GM23248 (cell line): ENCODE measurements at places on chromosomes 2 and 18. TPM values are rescaled to one million over a fixed set of nuclear protein-coding genes. Genes with fewer than 3 reads are reported as not detected.

DNA sequence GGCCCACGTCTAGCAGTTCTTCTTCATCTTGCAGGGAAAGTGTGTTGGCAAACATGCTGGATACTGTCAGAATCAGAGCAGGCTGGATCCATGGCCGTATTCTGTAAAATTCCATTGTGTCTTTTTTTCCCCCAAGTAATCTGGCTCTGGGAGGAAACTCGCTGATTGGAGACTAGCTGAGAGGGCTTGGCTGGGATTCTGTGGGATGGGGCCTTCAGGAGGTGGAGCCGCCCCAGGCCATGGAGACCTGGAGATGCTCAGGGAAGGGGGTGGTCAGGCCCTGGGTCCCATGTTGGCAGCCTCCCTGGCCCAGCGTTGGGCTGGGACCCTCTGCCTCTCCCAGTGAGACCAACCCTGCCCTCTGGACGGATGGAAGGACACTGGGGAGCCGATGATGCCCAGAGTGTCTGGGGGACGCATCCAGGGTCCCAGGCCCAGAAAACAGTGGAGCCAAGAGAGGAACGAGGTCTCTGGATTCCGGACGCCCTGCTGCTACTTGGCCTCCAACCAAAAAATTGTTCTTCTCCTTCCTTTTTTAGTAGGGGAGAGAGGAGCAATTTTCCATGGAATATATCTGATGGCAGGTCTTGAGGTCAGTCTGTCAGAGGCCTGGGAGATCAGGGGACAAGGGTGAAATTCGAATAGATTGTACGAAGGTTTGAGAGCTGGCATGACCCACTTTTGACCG lies 114.5 kb downstream of the AGAP1 start:
- no peak for DNase-seq

DNA sequence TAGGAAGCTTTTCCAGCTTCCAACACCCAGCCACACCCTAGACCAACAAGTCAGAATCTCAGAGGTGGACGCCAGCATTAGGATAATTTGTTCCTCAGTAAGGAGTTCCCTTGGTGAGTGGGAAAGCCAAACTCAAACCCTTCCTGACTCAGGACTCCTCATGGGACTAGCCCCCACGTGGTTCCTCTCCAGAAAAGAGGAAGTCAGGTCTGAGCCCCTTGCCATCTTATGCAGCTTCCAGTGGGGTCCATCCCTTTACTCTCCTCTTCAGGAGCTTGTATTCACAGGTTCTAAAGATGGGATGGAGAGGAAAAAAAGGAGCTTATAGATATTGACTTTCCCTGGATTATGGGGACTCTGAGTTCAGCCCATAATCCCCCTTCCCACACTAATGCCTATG lies 14.8 kb upstream of the NOTO start:
- no peak for DNase-seq

- no peak for DNase-seq
These were observed 26.5 kb downstream of the ST6GAL2 start for GRCh38 chr2:106859498-106859897.

DNA sequence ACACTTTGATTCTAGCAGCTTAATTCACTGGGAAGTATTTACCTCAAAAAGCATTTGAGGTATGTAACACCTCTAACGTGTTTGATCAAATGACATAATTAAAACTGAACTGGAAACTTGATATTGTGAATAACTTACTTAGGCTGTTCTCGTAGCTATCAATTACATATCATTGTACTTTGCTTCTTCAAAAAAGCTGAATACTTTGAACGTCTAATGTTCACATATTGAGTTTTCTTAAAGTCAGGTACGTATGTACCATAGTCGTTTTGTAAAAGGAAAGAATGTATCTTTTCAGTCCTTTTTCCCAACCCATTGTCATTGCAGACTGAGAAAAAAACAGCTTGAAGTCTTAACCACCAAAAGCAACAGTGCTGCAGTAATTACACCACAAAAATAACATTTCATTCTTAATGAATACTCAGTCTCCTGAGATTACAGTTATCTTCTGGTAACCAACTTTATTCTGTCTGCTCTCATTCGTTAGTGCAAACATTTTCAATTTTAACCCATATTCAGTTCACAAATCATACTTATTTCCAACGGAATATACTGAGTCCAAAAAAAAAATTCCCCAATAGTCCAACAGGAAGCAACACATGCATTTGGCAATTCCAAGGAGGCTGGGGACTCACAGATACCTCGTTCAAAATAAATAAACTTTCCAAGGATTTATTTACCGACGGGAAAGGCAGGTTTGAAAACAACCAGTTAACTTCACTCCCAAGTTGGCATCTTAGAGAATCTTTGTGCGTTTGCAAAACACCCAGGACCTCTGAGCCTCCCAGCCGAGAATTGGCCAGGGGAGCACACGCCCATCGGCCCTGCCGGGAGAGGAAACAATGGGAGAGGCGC lies 1.1 kb downstream of the CHN1 start:
- DNase-seq: peak; percentile 53

DNA sequence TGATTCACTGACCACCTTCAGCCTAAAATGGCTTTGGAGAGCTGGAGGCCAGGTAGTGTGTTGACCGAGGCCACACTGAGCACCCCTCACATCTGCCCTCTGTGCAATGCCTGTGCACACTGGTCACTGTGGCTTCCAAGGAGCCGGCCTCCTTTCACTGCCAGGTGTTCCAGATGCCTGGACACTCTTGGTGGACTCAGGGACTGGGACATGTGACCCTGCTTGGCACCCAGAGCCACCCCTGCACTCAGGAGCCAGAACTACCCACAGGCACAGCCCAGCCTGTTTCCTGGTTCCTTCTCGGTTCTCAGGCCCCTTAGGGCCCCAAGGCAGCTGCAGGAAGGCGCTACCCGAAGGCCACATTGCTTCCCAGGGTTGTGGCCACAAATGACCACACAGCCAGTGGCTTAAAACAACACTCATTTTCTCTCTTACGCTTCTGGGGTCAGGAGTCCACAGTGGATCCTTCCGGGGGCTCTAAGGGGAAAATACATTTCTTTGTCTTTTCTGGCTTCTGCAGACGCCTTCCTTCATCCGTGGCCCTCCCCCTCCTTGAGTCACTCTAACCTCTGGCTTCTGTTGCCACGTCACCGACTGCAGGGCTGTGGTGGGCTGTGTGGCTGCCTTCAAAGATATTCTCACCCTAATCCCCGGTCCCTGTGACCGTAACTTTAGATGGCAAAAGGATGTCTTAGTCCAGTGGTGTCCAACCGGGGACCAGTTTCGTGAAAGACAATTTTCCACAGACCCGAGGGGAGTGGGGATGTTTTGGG lies 78.6 kb downstream of the ASB1 start:
- DNase-seq: no peak

The GPR35 gene
- 0.14 and 0.27 TPM in 2 replicates for polyA plus RNA-seq
